ENCODE measurements at places on chromosomes 1 and 21.

GRCh38 chr21:43813656-43813980 lies 24.2 kb downstream of the RRP1 start:
- no peak for DNase-seq

DNA sequence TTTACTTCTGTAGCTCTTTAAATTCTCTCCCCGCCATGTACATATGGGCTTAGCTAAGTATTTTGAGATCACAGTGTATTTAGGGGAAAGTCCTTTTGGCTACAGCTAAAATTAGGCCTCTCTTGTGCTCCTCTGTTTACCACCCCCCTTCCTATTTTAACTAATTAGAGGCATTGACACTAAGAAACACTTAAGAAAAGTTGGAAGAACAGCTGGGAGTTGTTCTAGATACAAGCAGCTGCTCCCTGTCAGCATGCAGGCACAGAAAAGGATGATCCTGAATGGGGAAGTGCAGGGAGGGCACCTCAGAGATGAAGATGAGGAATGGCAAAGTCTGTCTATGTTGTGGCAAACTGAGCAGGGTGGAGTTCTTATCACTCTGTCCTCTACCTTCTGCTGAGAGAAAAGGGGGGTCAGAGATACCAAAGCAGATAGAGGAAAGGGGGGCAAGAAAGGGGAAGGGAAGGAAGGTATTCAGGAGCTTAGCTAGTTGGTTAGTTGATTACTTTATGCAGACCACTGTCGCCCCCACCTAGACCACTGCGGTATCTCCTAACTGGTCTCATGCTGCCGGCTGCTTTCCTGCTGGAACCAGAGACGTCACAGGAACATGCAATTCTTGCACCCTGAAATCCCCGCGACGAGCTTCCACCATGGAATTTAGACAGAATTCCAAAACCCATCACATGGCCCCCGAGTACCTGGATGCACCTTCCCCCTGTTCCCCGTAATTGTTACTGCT lies 82.4 kb upstream of the HOOK1 start:
- no peak for DNase-seq

- DNase-seq: no peak
Observed at GRCh38 chr21:24200052-24200451, 1407.2 kb downstream of the MRPL39 start.

DNA sequence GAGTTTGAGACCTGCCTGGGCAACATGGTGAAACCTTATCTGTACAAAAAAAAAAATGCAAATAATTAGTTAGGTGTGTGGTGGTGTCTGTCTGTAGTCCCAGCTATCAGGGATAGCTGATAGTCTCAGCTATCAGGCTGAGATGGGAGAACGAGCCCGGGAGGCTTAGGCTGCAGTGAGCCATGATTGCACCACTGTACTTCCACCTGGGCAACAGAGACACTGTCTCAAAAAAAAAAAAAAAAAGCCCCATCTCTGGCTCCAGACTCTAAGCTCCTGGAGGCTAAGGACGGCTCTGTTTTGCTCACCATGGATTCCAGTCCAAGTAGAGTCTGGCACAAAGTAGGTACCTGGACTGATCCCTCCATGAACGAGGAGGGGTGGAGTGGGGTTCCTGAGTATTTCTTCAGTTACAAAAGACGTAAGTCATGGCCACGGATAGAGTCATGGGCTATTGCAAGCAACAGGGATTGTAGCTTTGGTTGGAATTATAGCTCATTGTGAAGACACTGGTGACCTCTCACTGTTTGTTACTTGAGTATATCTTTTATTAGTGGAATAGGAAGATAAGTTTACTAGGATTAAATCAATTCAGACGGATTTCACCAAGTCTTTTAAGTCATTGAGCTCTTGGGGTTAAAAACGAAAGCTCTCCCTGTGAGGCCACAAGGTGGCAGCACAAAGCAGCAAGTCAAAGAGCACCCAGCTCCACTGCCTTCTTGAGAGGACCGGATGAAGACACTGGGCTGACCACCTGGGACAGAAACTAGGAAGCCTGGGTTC lies 35.6 kb upstream of the TMEM61 start:
- peak; percentile 81 for DNase-seq

DNA sequence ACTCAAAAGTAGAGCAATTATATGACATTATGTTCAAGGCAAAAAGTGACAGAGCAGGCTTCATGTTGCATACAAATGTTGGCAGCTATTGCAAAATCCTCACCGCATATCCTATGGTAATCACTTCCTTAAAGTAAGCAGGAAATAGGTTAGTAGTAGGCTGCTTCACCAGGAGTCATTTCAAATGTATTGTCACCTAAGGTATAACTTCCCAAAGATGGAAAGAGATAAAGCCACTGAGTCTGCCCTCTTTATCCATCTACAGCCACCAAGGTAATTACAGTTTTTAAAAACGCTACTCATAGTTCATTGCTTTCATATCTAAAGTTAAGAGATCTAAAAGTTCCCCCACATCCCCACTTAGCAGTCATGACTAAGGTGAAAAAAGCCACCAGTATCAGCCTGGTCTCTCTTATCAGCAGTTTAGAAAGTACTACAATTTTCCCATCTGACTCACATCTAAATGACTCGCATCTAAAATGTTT lies 31.6 kb upstream of the UBE2U start:
- DNase-seq: peak; percentile 13

GRCh38 chr1:162169031-162169790 lies 99.7 kb downstream of the NOS1AP start:
- DNase-seq: no peak

- no peak for DNase-seq
Observed at GRCh38 chr1:62834400-62834961, 50.5 kb downstream of the ATG4C start.

DNA sequence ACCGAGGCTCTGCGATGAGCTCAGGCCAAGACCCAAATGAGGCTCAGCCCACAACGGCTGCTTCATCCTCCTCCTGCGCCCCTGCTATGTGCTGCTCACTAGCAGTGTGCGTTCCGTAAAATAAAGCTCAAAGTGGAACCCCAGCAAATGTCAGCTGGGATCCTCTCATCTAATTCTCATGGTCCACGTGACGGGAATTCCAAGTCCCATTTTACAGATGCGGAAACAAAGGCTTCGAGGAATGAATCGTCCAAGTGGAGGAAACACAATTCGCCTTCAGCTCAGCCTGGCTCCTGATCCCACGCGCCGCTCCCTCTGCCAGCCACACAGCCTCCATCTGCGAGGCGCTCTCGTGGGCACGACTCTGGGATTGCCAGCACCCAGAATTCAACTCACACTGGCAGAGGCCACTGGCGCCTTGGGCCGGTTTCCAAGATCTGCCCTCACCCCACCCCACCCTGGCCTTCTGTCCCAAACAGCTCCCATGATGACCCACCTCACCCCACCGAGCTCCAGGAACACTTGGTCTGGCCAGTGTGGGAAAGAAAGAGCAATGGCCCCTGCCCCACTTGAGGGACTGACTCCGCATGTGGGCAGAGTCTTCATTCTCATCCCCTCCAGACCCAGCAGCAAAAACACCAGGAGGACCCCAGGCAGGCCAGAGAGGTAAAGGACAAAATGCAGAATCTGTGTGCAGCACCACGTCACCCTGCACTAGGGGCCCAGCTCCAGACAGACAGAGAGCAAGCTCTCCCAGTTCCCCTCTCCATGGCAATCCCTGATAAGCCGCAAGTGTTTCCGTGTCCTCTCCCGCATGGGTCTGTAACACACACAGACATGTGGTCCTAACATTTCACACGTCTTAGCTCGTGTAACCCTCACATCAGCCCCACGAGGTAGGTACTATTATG lies 10.5 kb downstream of the CASZ1 start:
- DNase-seq: no peak

Data from OCI-M1 (cell line).